ENCODE measurements at places on chromosomes 7 and 10. TPM values are rescaled to one million over a fixed set of nuclear protein-coding genes. Genes with fewer than 3 reads are reported as not detected.

GRCh38 chr10:69965919-69966662 is 86.6 kb upstream of the MACROH2A2 start:
- DNase-seq: no peak
- H3K27ac ChIP-seq: no peak overlapping the region
- H3K36me3 ChIP-seq: no peaks in the 10 kb centered on the region

GRCh38 chr7:119708891-119709290 is 564.1 kb upstream of the KCND2 start:
- no peak overlapping the region for H3K27ac ChIP-seq
- H3K36me3 ChIP-seq: no peaks in the 10 kb centered on the region
- H3K4me3 ChIP-seq: no peak overlapping the region
- H3K4me1 ChIP-seq: no peaks in the 10 kb centered on the region
- DNase-seq: no peak
- H3K27me3 ChIP-seq: no peaks in the 10 kb centered on the region

DNA sequence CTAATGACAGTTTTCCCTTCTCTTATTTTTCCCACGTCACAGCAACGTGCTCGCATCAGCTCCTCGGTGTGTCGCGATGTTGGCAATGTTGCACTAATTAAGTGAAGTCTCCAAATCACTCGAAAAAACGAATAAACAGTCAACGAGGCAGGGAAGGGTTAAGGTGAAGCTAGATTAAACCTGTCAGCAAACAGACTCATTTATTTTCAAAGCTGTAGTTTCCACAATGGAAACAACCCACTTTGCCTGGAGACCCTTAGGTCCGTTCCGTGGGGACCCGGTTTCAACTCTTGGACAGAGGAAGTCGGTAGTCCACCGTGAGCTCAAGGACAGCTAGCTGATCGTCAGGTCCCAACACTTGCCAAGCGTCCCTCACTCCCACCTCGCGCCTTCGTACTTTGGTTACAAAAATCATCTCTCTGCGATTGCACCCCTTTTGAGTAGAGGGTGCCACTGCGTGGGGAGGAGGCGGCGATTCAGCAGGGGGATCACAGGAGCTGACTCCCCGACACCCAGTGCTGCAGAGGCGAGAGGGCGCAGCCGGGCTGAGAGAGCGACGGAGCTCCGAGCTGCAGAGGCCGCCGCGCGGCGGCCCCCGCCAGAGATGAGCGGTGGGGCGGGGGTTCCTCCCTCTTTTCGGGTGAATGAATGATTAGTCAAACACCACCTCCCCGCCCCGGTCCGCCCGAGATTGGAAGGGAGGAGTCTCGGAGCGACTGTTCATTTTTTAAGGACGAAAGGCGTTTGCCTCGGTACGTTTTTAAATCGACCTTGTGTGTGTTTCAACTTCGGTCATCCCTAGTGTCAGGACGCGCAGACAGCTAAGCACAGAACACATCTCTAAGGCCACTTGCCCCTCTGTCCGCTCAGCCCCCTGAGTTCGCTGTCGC is 1.3 kb upstream of the BMPER start:
- DNase-seq: no peak
- H3K4me3 ChIP-seq: peak overlapping the region; percentile 64
- peaks cover 42% of the 10 kb centered on the region for H3K27me3 ChIP-seq
- H3K36me3 ChIP-seq: no peaks in the 10 kb centered on the region
- H3K27ac ChIP-seq: no peak overlapping the region

DNA sequence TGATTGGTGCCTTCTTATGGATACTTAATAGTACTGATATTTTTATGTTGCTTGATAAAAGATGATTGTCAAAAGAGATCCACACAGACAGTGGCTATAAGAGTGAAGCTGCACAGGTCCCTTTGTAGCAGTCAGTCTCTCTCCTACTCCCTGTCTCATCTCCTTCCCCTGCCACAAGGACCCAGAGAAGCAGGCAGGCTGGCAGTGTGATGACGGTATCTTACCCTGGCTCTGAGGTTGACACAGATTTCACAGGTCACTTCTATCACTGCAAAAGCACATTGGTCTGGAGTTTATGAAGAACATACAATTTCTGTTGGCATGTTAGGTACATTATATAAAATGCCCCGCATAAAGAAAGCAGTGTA is 64.4 kb upstream of the AHR start:
- no peaks in the 10 kb centered on the region for H3K27me3 ChIP-seq
- H3K4me3 ChIP-seq: no peak overlapping the region
- no peak for DNase-seq
- peak overlapping the region; percentile 54 for H3K27ac ChIP-seq

DNA sequence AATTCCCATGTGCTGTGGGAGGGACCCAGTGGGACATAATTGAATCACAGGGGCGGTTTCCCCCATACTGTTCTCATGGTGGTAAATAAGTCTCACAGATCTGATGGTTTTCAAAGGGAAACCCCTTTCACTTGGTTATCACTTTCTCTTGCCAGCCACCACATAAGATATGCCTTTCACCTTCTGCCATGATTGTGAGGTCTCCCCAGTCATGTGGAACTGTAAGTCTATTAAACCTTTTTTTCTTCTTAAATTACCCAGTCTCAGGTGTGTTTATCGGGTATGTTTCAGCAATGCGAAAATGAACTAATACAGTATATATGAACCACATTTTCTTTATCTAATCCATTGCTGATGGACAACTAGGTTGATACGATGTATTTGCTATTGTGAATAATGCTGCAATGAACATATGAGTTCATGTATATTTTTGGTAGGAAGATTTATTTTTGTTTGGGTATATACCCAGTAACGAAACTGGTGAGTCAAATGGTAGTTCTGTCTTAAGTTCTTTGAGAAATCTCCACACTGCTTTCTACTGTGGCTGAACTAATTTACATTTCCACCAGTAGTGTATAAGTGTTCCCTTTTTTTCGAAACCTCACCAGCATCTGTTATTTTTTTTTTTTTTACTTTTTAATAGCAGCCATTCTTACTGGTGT is 70.0 kb upstream of the HGF start:
- H3K36me3 ChIP-seq: no peaks in the 10 kb centered on the region
- no peaks in the 10 kb centered on the region for H3K4me1 ChIP-seq
- H3K27me3 ChIP-seq: no peaks in the 10 kb centered on the region

DNA sequence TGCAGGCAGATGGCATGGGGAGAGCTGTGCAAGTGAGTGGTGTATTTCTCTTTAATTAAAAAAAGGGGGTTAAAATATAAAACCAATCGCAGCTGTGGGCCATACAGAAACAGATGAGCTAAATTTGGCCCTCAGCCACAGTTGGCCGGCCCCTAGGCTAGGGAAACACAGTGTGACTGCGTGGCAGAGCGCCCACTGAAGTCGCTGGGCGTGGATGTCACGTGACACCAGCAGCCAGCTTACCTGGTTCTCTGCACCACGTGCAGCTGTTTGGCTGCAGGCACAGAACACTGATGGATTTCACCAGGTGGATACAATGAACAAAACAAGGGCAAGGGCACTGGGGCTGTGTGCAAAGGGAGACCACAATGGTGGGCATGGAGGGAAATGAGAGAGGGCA is 119.3 kb upstream of the ZNF746 start:
- H3K27me3 ChIP-seq: no peaks in the 10 kb centered on the region
- H3K36me3 ChIP-seq: peaks cover 90% of the 10 kb centered on the region
- H3K27ac ChIP-seq: no peak overlapping the region
- H3K4me1 ChIP-seq: peaks cover 7% of the 10 kb centered on the region
- H3K4me3 ChIP-seq: no peak overlapping the region
- peak; percentile 57 for DNase-seq

GRCh38 chr10:16646181-16647059 is 124.7 kb upstream of the C1QL3 start:
- DNase-seq: no peak
- no peak overlapping the region for H3K4me3 ChIP-seq
- H3K4me1 ChIP-seq: no peaks in the 10 kb centered on the region
- no peaks in the 10 kb centered on the region for H3K27me3 ChIP-seq
- no peaks in the 10 kb centered on the region for H3K36me3 ChIP-seq
- H3K27ac ChIP-seq: no peak overlapping the region

GRCh38 chr10:111200505-111201186 is 123.8 kb downstream of the ADRA2A start:
- H3K27ac ChIP-seq: no peak overlapping the region
- H3K4me1 ChIP-seq: no peaks in the 10 kb centered on the region
- H3K4me3 ChIP-seq: no peak overlapping the region
- DNase-seq: no peak
- no peaks in the 10 kb centered on the region for H3K36me3 ChIP-seq

DNA sequence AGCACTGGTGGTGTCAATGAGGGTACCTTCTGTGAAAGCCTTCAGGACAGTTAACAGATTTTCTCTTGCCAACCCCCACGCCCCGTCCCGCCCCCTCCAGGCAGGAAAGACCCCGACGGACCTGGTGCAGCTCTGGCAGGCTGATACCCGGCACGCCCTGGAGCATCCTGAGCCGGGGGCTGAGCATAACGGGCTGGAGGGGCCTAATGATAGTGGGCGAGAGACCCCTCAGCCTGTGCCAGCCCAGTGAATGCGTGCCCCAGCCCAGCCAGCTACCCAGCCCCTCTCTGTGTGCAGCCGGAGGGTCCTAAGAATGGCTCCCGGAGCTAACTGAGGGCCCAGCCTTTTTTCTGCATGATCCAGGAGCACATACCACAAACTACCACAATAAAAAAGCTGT is 713 bp upstream of the HOGA1 start:
- H3K4me1 ChIP-seq: peaks cover 15% of the 10 kb centered on the region
- H3K27me3 ChIP-seq: no peaks in the 10 kb centered on the region
- no peak for DNase-seq
- H3K4me3 ChIP-seq: no peak overlapping the region

- H3K27ac ChIP-seq: no peak overlapping the region
- H3K4me3 ChIP-seq: no peak overlapping the region
- peaks cover 4% of the 10 kb centered on the region for H3K4me1 ChIP-seq
- H3K27me3 ChIP-seq: no peaks in the 10 kb centered on the region
Observed at GRCh38 chr7:151808400-151809145, 68.3 kb downstream of the PRKAG2 start.

- no peaks in the 10 kb centered on the region for H3K4me1 ChIP-seq
- no peaks in the 10 kb centered on the region for H3K27me3 ChIP-seq
- DNase-seq: no peak
- H3K4me3 ChIP-seq: no peak overlapping the region
- H3K36me3 ChIP-seq: no peaks in the 10 kb centered on the region
Observed at GRCh38 chr10:35739998-35740397, 97.9 kb upstream of the FZD8 start.

GRCh38 chr10:108303149-108303548 is 1138.6 kb upstream of the SORCS1 start:
- DNase-seq: no peak
- H3K4me3 ChIP-seq: no peak overlapping the region
- H3K36me3 ChIP-seq: no peaks in the 10 kb centered on the region
- H3K27me3 ChIP-seq: no peaks in the 10 kb centered on the region
- H3K4me1 ChIP-seq: no peaks in the 10 kb centered on the region
- H3K27ac ChIP-seq: no peak overlapping the region

- no peak overlapping the region for H3K27ac ChIP-seq
- no peaks in the 10 kb centered on the region for H3K27me3 ChIP-seq
Observed at GRCh38 chr10:75065076-75065475, 46.4 kb upstream of the SAMD8 start.

DNA sequence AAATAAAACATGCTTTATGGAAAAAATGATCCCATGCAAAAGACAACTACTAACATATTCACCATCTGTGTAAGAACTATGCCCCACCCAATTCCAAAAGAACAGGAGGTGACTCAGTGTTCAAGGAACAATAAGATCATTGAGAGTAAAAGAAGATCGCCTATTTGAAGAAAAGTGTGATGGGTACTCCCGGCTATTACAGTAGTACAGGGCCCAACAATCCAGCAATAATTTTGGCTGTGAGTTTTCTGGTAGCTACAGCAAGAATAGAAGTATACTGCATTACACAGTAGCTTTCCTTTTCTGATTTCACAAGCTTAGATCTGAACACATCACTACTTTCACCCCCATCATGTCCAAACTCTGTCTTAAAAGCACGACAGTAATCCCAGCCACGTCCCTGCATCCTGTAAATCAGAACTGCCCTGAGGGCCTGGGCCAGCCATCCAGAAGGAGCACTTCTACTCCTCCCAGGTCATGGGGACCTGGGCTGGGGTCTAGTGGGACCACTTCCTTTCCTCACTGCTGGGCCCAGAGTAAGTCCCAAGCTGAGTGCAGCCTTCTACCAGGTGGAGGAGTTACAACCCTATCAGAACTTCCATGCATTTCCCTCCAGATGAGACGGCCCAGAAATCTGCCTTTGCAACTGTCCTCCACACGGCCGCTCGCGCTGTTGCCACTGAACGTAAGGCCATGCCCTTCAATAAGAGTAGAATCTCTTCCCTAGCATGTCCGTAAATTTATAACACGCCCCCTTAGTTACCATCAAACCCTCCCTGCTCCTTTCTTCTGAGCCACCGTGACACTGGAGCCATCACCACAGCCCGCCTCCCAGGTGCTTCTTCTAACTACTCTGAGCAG is 7.9 kb downstream of the ESYT2 start:
- H3K27ac ChIP-seq: peak overlapping the region; percentile 94
- H3K27me3 ChIP-seq: no peaks in the 10 kb centered on the region
- H3K4me1 ChIP-seq: peaks cover 70% of the 10 kb centered on the region

- no peak overlapping the region for H3K27ac ChIP-seq
- no peak overlapping the region for H3K4me3 ChIP-seq
- no peaks in the 10 kb centered on the region for H3K27me3 ChIP-seq
- H3K4me1 ChIP-seq: peaks cover 46% of the 10 kb centered on the region
- DNase-seq: no peak
- H3K36me3 ChIP-seq: no peaks in the 10 kb centered on the region
Observed at GRCh38 chr10:50615658-50616057, 8.1 kb downstream of the SGMS1 start.

- no peaks in the 10 kb centered on the region for H3K27me3 ChIP-seq
- DNase-seq: no peak
- no peaks in the 10 kb centered on the region for H3K4me1 ChIP-seq
- no peaks in the 10 kb centered on the region for H3K36me3 ChIP-seq
- H3K4me3 ChIP-seq: no peak overlapping the region
Observed at GRCh38 chr10:25966844-25967243, 32.8 kb downstream of the MYO3A start.

GRCh38 chr10:48653944-48654698 is 30.6 kb upstream of the WDFY4 start:
- peaks cover 19% of the 10 kb centered on the region for H3K4me1 ChIP-seq
- no peak for DNase-seq
- no peak overlapping the region for H3K27ac ChIP-seq
- no peak overlapping the region for H3K4me3 ChIP-seq
- H3K27me3 ChIP-seq: peaks cover 21% of the 10 kb centered on the region
- H3K36me3 ChIP-seq: no peaks in the 10 kb centered on the region

- DNase-seq: no peak
- no peaks in the 10 kb centered on the region for H3K36me3 ChIP-seq
- H3K4me3 ChIP-seq: no peak overlapping the region
- H3K27ac ChIP-seq: no peak overlapping the region
Observed at GRCh38 chr10:121615435-121615793, 17.2 kb upstream of the FGFR2 start.

DNA sequence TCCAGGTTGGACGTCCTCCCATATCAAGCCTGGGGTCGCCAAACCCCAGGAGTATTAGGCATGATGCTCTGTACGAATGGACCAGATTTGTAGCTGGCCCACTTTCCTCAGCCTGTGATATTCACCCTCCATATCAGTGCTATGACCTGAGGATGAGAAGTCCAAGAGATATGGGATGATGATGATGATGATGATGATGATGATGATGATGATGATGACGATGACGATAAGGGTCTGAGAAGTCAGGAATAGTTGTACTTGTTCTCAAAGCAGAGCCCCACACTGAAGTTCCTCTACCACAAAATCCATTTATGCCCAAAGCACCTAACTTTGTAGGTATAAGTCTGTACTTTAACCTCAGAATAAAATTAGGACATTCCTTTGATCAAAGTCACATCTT is 50.7 kb downstream of the AMPH start:
- no peaks in the 10 kb centered on the region for H3K4me1 ChIP-seq
- H3K27ac ChIP-seq: no peak overlapping the region
- H3K4me3 ChIP-seq: no peak overlapping the region
- H3K36me3 ChIP-seq: no peaks in the 10 kb centered on the region
- H3K27me3 ChIP-seq: no peaks in the 10 kb centered on the region

RELN gene
- 1.2 TPM for total RNA-seq

LIPJ gene
- total RNA-seq: 0.48 TPM

CNNM1 gene
- 4.4 TPM for total RNA-seq

FFAR4 gene
- total RNA-seq: 1.3 TPM

NPSR1 gene
- total RNA-seq: not detected

ERVW-1 gene
- 0.15 TPM for total RNA-seq

Measured in suprapubic skin (tissue), 4 donors.